ENCODE measurements at places on chromosomes 1 and 21.

DNA sequence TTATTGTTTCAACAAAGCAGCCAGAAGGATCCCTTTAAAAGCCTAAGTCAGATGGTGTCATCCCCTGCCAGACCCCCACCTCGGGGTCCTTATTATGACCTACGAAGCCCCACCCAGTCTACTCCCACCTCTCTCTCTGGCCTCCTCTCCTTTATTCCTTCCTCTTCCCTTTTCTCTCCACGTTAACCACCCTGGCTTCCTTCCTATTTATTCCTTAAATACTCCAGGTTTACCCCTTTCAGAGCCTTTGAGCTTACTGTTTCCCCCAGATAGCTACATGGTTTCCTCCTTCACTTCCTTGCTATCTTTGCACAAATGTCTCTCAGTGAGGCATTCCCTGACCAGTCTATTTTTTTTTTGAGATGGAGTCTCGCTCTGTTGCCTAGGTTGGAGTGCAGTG lies 12.0 kb upstream of the SLC9A1 start:
- no peak for DNase-seq

DNA sequence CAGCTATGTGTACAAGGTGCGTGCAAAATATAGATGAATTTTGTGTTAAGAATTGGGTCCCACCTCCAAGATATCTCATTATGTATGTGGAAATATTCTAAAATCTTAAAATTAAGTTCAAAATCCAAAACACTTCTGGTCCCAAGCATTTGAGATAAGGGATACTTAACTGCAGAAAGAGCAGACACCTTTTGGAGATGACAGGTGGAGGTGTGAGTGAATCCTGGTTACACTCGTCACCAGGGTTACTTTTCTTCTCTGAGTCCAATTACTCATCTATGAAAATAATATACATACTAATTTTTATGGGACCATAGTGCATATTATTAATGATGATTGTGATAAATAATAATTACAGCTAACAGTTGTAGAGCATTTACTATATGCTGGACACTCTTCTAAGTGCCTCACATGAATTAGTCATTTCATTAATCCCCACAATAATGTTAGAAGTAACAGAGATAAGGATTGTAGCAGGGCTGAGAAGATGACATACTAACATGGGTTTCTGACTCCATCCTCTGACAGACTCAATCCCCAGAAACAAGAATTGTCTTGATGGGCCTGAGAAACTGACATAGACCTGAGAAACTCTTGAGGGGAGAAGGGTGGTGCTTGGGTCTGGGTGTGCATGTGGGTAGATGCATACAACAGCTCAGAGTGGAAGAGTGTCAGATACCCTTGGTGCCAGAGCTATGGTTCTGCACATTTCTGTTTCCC lies 8.3 kb upstream of the FASLG start:
- no peak for DNase-seq

GRCh38 chr1:173117761-173118160 lies 67.0 kb upstream of the TNFSF18 start:
- no peak for DNase-seq

- no peak for DNase-seq
Observed at GRCh38 chr21:34857122-34857713, 188.4 kb downstream of the CLIC6 start.

DNA sequence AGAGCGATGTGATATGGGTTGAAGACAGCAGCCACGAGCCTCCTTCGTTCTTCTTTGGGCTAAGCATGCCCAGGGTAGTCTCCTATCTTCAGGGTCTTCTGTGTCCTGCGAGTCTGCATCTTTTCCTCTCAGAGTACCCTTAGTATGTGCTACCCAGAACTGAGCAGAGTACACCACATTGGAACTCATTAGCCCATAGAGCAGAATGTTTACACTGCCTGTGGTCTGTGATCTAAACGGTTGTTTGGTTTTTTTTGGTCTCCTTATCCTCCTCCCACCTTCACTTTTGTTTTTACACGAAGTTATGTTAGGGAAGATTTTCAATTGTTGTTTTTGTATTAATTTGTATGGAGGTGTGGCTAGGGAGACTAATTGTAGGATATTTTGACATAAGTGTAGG lies 126.4 kb downstream of the NEK7 start:
- no peak for DNase-seq

GRCh38 chr1:90144820-90145219 lies 149.9 kb downstream of the ZNF326 start:
- no peak for DNase-seq

DNA sequence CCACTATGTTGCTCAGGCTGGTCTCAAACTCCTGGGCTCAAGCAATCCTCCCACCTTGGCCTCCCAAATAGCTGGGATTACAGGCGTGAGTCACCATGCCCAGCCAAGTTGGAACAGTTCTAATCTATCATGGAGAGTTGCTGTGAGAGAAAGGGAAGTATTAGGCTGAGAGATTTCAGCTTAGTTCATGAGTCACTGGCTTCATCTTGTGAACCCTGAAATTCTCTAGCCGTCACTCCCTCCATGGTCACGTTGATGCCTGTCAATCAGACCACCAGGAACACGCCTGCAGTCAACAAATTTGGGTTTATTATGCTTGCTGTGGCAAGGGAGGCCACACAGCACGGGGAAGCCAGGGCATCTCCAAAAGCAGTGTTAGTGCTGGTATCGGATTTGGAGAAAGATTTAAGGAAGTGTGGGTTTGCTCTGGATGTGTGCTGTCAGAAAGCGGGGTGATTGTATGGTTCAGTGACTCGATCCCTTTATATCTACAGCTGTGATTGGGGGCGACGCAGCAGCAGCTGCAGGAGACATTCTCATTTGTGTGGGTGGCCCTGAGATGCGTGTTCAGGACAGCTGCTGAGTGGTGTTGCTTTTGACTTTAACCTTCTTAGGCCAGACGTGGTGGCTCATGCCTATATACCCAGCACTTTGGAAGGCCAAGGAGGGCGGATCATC lies 18.7 kb downstream of the UQCRHL start:
- DNase-seq: no peak

GRCh38 chr1:52150946-52151345 lies 9.1 kb downstream of the ZFYVE9 start:
- DNase-seq: no peak
